ENCODE measurements at places on chromosomes 6 and 20. TPM values are rescaled to one million over a fixed set of nuclear protein-coding genes. Genes with fewer than 3 reads are reported as not detected.

DNA sequence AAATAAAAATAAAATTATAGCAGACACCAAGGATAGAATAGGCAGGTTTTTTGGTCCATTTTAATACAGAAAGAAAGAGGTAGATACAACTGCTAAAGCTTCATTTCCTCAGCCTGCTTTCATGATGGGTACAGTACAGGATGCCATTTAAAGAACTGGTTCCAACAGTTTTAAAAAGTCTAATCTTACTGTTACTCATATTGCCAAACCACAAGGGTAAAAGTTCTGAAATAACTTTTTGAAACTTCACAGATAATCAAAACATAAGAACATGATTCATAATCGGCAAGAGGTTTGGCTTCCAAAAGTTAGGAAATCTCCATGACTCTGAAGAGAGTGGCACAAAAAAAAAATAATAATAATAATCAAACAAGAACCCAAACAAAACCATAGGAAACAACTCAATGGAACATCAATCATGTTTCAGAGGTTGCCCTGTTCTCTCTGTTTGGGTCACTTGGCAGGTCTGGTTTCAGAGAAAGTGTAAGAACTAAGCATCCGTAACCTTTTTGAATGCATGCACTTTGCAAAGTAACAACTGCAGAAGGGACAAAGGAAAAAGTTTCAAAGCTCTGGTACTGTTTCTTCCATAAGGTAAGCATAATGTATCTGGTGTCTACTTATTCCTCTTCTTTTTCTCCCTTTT is 79.7 kb downstream of the SMLR1 start:
- DNase-seq, result peak; percentile 77
- H3K4me3 ChIP-seq, result peak overlapping the region; percentile 3
- no peaks in the 10 kb centered on the region for H3K36me3 ChIP-seq
- H3K27me3 ChIP-seq, result no peaks in the 10 kb centered on the region
- peak overlapping the region; percentile 36 for H3K27ac ChIP-seq

The NSFL1C gene
- 96.0 TPM for total RNA-seq

The BMP2 gene
- total RNA-seq, result 9.2 TPM

The RAET1L gene
- total RNA-seq, result not detected

DNA sequence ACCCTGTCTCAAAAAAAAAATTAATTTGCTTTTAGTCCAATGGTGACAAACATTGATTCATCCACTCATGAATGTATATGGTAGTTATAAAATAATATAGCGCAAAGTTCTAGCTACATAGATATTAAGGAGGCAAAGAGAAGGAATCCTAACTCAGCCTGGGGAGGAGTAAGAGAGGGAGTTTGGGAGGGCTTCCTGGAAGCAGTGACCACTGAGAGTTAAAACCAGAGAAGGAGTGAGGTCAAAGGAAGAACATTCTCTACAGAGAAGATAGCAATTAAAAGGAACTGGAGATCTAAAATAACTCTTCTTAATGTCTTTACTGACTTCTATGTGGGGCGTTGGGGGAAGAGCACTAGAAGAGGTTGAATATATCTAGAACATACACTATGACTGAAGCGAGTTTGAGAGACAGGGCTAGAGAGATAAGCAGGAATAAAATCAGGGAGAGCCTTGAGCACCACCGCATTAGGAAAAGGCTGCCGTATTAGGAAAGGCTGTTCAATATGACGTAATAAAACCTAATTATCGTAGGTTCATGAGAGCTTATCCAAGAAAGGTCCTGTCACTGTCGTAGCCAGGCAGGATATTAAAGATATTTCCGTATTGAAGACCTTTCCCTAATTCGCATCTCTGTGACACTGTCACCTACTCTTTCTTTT is 81.8 kb upstream of the CNKSR3 start:
- no peaks in the 10 kb centered on the region for H3K36me3 ChIP-seq
- H3K4me1 ChIP-seq, result no peaks in the 10 kb centered on the region
- H3K27ac ChIP-seq, result no peak overlapping the region
- DNase-seq, result no peak
- no peaks in the 10 kb centered on the region for H3K27me3 ChIP-seq
- no peak overlapping the region for H3K4me3 ChIP-seq

The GJA10 gene
- not detected for total RNA-seq

GRCh38 chr6:92989656-92990055 is 429.7 kb downstream of the EPHA7 start:
- no peaks in the 10 kb centered on the region for H3K4me1 ChIP-seq
- H3K27ac ChIP-seq, result no peak overlapping the region
- DNase-seq, result peak; percentile 13
- no peaks in the 10 kb centered on the region for H3K36me3 ChIP-seq
- no peak overlapping the region for H3K4me3 ChIP-seq

GRCh38 chr6:143872201-143872600 is 7.9 kb downstream of the ZC2HC1B start:
- no peak overlapping the region for H3K4me3 ChIP-seq
- no peak overlapping the region for H3K27ac ChIP-seq
- H3K4me1 ChIP-seq, result no peaks in the 10 kb centered on the region
- DNase-seq, result no peak

DNA sequence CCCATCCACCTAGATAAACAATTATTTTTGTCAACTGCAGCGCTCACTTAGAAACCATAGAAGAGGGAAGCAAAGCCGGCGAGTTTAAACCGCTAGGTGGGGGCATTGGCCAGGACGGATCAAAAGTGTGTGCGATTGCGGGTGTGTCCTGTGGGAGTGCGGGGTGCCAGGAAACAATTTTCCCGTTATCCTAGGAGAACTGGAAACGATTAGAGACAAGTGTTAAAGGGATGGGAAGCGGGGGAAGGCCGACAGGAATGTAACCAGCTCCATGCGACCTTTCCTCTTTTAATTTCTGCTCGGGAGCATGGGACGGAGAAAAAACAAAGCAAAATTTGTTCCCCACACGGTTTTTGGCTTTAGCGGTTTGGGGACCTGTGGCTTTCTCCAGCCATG is 2.8 kb upstream of the HTR1B start:
- no peaks in the 10 kb centered on the region for H3K36me3 ChIP-seq
- peak overlapping the region; percentile 91 for H3K4me3 ChIP-seq
- DNase-seq, result peak; percentile 51
- H3K27me3 ChIP-seq, result no peaks in the 10 kb centered on the region

GRCh38 chr20:22568872-22569344 is 15.5 kb downstream of the FOXA2 start:
- no peak for DNase-seq
- H3K4me1 ChIP-seq, result no peaks in the 10 kb centered on the region
- H3K36me3 ChIP-seq, result no peaks in the 10 kb centered on the region
- H3K27me3 ChIP-seq, result peaks cover 45% of the 10 kb centered on the region
- no peak overlapping the region for H3K27ac ChIP-seq

The NANP gene
- 5.0 TPM for total RNA-seq

The RRAGD gene
- total RNA-seq, result 3.8 TPM

DNA sequence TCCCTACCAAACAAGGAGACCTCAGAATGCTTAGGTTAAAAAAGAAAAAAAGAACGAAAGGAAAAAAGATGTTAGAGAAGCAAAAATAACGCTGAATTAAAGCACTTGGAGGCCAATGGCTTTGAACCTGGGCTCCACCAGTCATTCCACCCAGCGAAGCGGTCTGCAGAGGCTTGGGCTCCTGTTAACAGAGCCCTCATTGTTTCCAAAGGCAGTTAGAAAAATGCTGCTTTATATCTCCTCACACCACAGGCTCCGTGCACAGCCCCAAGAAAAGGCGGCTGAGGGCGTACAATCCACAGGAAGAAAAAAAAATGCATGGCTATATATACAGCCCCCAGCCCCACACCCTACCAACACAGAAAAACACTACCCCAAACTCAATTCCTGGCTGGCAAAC is 255.9 kb downstream of the FOXC1 start:
- no peaks in the 10 kb centered on the region for H3K27me3 ChIP-seq
- DNase-seq, result no peak
- H3K27ac ChIP-seq, result no peak overlapping the region

The CHMP4B gene
- 90.6 TPM for total RNA-seq

The FOXS1 gene
- total RNA-seq, result 26.0 TPM

GRCh38 chr6:16334671-16335070 is 96.3 kb downstream of the GMPR start:
- H3K27me3 ChIP-seq, result no peaks in the 10 kb centered on the region
- H3K4me3 ChIP-seq, result no peak overlapping the region
- H3K4me1 ChIP-seq, result peaks cover 57% of the 10 kb centered on the region
- peak; percentile 82 for DNase-seq
- peak overlapping the region; percentile 23 for H3K27ac ChIP-seq

GRCh38 chr20:54550776-54551396 is 75.5 kb downstream of the DOK5 start:
- H3K27ac ChIP-seq, result peak overlapping the region; percentile 8
- no peaks in the 10 kb centered on the region for H3K27me3 ChIP-seq
- DNase-seq, result peak; percentile 65
- no peaks in the 10 kb centered on the region for H3K36me3 ChIP-seq
- H3K4me1 ChIP-seq, result peaks cover under 1% of the 10 kb centered on the region
